ENCODE measurements at places on chromosomes 7 and 10.

DNA sequence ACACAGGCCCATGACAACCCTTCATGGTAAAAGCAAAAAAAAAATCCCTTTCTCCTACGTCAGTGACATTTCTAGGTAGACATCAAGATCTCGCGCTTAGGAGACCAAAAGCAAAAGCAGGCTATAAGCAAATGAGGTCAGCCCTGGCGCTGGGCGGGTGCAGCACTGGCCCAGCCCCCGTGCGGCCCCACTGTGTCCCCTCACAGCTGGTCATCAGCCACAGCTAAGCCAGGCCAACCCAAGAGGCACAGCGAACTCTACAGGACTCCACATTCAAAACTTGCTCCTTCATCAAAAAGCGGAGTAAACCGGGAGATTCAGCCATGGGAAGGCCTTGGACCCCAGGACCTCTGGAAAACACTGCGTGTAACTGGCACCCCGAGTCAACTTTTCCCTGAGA lies 113.7 kb downstream of the PTPRN2 start:
- no peak for DNase-seq

- DNase-seq = no peak
These were observed 11.0 kb downstream of the PSD start for GRCh38 chr10:102407425-102408130.

DNA sequence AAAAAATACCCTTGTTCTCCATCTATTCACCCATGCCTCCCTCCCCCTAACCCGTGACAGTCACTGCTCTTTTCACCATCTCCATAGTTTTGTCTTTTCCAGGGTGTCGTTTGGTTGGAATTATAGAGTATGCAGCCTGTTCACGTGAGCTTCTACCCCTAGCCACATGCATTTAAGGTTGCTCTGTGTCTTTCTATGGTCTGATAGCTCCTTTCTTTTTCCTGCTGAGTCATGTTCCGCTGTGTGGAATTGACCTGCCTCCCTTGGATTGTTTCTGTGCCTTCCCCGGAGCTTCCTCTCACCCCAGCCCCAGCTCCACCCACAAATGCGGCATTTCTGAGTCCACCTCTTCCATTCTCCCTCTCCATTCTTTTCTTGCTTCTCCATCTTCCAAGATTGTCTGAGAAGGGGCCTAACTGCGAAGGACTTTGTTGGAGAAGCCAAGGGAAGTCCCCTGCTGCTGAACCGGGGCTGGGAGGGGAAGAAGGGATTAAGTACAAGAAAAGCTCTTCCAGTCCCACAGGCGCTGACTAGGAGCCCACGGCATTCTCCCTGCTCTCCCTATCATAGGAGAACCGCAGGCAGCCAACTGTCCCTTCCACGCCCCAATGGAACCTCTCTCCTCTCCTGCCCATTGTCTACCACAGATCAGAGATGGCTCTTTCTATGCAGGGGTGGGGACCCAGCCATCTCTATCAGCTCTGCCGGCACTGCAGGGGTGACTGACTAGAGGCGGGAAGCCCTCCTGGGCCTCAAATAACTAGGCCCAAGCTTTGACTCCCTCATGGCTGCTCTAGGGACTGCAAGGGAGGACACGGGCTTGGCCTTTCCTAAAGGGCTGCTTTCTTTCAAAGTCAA lies 87.5 kb upstream of the ANLN start:
- DNase-seq = no peak

- no peak for DNase-seq
These were observed 54.3 kb downstream of the EPDR1 start for GRCh38 chr7:37974711-37975110.

- DNase-seq = no peak
These were observed 101.4 kb downstream of the GPAM start for GRCh38 chr10:112082120-112082519.
